Stimulated activated CD8-positive, alpha-beta memory T cell treated with anti-CD3 and anti-CD28 coated beads, Interleukin-12 subunit alpha, Interleukin-12 subunit beta, amount 100 ng/mL, for 1 hour (primary cell): ENCODE measurements at places on chromosomes 3 and 15.

- DNase-seq = no peak
These were observed 952 bp upstream of the HDDC3 start for GRCh38 chr15:90933301-90933700.

DNA sequence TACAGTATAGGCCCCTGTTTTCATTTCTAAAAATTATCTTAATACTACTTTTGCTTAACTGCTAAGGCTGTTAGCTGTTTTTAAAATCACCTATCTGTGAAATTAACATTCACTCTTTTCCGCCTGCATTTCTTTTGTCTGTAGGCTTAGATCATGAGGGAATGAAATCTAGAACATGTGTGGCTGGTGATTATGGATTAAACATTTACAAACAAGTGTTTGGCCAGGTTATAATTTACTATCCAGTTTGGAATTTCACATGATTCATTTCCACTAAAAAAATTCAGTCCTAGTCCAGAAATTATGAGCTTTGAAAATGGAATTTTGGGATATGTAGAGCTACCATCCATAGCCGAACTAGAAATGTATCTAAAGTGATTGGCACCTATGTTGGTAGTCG, 39.1 kb downstream of the GOLM2 start:
- DNase-seq = no peak

- no peak for DNase-seq
These were observed 117.6 kb upstream of the ETV5 start for GRCh38 chr3:186226482-186226881.

- DNase-seq = no peak
These were observed 57.4 kb downstream of the NGLY1 start for GRCh38 chr3:25725810-25726209.

GRCh38 chr15:74906067-74906449, 593 bp downstream of the FAM219B start:
- no peak for DNase-seq

DNA sequence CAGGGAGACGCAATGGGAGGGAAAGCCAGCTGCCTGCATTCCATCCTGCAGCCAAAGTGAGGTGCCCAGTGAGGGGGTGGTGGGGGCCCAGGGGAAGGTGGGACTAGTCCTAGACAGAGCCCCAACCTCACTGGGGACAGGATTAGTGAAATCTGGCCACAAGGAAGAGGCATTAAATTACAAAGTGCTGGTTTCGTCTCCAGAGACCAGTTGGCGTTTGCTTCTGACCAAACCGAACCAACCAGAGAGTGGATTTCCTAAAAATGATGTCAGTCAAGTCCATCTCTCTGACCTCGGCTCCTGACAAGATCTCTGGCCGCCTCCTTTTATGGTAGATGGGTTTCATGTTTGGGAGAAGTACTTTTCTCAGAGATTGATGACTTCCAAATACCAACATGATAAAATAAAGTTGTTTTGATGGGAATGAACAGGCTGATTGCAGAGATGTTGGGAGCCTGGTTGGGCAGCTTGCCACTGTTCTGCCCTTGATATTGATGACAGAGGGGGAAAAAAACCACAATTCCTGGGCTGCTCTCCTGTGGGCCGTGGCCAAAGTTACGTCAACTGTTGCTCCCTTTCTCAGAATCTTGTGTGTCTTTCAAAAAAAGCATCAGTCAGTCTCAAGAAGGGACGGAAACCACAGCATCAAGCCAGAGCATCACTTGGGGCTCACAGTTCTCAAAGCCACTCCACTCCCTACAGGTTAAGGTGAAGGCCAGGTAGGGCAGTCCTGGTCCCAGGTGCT, 24.6 kb downstream of the ITGA11 start:
- no peak for DNase-seq

- no peak for DNase-seq
These were observed 273.6 kb downstream of the FOXP1 start for GRCh38 chr3:71309886-71310285.

DNA sequence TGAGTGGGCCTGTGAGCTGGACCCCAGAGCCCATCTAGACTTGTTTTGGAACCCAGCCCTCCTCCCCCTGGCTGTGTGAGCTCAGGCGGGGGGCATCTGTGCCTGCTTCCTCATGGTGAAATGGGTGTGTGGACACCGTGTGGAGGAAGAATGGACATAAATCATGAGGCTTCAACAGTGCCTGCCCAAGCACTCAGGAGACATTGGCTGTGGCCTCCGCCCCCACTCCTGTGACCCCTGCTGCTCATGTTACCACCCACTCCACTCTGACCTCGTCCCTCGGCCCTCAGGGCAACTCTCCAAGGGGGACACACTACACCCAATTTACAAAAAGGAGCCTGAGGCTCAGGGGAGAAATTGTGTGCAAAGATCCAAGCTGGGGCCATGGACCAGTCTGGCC, 16.6 kb downstream of the TPRA1 start:
- no peak for DNase-seq

GRCh38 chr15:67174446-67174845, 80.0 kb downstream of the AAGAB start:
- no peak for DNase-seq

DNA sequence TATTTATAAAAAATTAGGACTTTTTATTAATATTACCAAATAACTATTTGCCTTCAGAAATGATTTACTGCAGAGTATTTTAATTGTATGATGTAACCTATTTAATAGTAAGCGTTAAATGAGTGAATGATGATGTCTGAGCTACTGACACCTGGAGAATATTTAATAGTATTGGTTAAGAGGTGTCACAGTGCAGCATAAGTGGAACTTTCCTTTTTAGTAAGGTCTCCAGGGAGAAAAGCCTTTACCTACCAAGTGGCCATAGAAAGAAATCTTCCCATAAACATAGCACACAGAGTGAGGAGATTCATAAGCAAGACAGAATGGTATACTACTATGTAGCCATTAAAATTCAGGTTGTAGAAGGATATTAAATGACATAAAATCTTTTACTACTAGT, 441.7 kb downstream of the TBL1XR1 start:
- no peak for DNase-seq

DNA sequence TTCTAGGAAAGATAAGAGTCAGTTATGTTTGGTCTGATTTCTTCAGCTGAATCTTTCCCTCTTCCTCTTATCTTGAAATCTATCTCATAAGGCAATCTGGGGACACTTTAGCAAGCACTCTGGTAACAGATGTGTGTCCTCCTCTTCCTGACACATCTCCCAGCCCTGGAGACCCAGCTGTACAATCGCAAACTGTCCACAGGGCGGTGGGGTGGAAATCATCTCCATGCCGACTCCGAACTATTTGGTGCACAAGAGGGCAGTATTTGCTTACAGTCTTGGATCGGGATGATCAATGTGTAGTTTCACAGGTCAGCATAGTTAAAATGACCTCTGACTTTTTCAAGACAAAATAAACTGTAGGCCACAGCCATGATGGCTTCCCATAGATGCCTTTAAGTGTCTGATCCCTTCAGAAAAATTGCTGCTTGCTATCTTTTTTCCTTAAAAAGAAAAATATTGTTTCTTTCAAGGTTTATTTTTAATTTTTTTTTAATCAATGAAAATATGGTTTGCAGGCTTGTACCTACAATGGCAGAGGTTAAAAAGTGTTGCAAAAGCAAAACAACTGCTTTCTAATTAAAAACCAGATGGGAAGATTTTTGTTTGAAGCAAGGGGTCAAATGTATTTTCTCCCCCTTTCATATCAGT, 17.7 kb downstream of the EEFSEC start:
- DNase-seq = no peak

- DNase-seq = no peak
These were observed 493.4 kb downstream of the OTOL1 start for GRCh38 chr3:161990036-161990435.

DNA sequence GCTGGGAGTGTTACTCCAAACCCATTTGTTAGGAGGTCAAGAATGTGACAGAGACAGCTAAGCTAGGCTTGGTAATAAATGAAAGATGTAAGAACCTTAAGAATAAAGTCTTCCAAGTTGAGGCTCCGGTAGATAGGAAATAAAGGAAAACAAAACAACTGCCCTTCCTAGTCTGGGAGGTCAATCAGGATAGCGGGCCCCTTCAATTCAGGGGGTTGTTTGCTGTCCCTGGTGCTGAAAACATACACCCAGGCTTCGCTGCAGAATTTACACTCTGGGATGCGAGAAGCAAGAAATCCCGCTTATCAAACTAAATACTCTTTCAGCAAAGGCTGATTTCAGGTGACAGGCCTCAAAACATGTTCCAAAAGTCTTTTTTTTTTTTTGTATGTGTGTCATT, 393.4 kb downstream of the NTRK3 start:
- DNase-seq = no peak
